H7 (cell line): ENCODE measurements at places on chromosomes 1 and 21. TPM values are rescaled to one million over a fixed set of nuclear protein-coding genes. Genes with fewer than 3 reads are reported as not detected.

The KRTAP11-1 gene
- not detected in 2 replicates for total RNA-seq

The GJC2 gene
- 1.7 TPM in 2 replicates for total RNA-seq

The OR2M3 gene
- total RNA-seq: not detected in 2 replicates

The DNASE2B gene
- total RNA-seq: 0.38 TPM in 1 of 2 replicates, not detected in the other

The PLA2G4A gene
- total RNA-seq: 1.1 TPM in 2 replicates

The CLEC20A gene
- total RNA-seq: not detected in 2 replicates

The GPR25 gene
- not detected in 2 replicates for total RNA-seq

The RAB42 gene
- 6.2 and 11.5 TPM in 2 replicates for total RNA-seq

The KRTAP21-2 gene
- not detected in 2 replicates for total RNA-seq

The SYTL1 gene
- total RNA-seq: 5.6 and 6.4 TPM in 2 replicates

The SLC37A1 gene
- 5.7 and 8.2 TPM in 2 replicates for total RNA-seq

The SLC25A34 gene
- 0.70 and 1.7 TPM in 2 replicates for total RNA-seq

The C4BPA gene
- not detected in 2 replicates for total RNA-seq

The SPRR1A gene
- not detected in 2 replicates for total RNA-seq

The ATP1A4 gene
- 0.73 and 0.74 TPM in 2 replicates for total RNA-seq

The PERM1 gene
- total RNA-seq: not detected in 2 replicates

The MEGF6 gene
- total RNA-seq: 22.8 and 27.1 TPM in 2 replicates

The MPC2 gene
- total RNA-seq: 48.3 and 57.2 TPM in 2 replicates

The TIE1 gene
- total RNA-seq: 2.6 and 5.4 TPM in 2 replicates

The RNPEP gene
- 129 and 136 TPM in 2 replicates for total RNA-seq

The VAMP3 gene
- 69.0 and 78.4 TPM in 2 replicates for total RNA-seq

The HSD3B1 gene
- total RNA-seq: not detected in 2 replicates
